ENCODE measurements at places on chromosomes 2 and 18.
A peak's percentile ranks its signal among the peaks of the same experiment; 100 is the strongest.

GRCh38 chr2:207046724-207047123, 107.4 kb downstream of the CPO start:
- DNase-seq: no peak

DNA sequence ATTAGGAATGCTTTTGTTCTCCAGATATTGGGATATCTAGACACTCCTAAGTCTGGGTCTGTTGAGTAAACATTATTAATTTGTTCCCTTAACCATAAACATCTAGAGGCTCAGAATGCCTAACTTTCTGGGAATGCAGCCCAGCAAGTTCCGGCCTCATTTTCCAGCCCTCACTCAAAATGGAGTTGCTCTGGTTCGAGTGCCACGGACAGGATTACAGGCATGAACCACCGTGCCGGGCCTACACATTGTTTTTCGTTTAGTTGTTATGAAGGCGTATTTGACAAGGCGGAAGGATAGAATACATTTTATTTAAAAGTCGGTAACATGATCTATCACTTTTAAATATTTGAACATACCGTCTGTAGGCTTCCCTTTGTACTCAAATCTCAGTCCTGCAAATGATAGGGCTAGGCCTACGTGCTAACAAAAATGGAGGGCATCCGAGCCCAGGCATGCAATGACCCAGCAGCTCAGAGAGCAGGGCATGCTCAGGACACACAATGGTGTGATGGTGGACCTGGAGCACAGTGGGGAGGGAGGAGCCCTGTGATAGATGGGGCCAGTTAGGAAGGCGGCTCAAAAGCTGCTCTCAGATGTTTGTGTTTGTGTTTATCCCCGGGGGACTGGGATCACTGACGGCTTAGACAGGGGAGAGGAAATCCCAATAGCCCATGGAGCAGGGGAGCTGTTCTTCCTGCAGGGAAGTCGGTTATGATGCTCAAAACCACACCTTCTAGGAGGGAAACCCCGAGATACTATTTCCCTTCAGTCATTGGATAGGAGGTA, 2.9 kb upstream of the SCYGR1 start:
- DNase-seq: no peak

DNA sequence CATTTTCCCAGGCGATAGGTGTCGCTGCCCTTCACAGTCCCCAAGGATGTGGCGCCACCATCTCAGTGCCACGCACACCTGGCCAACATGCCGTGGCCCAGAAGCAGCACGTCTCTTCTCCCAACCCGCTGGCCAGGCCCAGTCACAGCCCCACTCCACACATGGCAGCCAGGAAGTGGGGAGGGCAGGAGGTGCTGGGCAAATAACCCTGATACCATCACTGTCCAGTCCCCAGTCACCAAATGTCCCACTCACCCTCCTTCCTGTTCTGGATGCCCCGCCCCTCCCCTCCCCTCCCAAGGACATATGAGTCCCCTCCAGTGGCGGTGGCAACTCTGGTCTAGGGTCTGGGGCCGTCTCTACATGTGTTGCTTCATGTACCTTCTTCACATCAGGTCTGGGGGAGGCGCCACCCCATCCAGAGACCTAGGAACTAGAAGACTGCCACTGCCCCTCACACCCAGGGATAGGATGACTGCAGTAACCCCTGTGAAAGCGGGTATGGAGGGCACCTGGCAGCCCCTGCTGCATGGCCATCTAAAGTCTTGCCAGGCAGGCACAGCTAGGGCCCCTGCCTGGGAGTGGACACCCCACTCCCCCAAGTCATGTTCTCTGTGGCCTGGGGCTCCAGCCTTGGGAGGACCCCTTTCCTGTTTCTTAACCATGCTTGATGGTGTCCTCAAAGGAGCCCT, 7.3 kb upstream of the CAPN10 start:
- no peak for DNase-seq

DNA sequence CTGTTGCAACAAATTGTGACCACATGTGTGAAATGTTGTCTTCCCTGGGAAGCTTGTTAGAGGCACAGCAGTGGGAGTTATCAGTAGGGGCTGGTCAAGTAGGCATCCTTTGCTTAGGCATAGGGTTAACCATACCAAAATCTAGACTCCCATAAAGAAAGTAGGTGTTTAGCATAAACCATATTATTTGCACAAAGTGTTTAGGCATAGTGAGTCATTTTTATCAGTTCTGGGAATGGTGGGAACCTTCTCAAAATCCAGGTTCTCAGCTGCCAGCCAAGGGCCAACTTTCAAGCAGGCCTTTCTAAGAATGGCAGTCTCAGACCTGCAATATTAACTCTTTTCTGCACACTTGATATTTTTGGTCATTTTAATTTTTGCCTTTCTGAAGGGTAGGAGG, 88.5 kb downstream of the RAB3GAP1 start:
- no peak for DNase-seq

- no peak for DNase-seq
Measured at GRCh38 chr2:240250150-240250984, 109.9 kb upstream of the OTOS start.

- no peak for DNase-seq
Measured at GRCh38 chr2:97957432-97958183, 38.1 kb downstream of the TMEM131 start.

DNA sequence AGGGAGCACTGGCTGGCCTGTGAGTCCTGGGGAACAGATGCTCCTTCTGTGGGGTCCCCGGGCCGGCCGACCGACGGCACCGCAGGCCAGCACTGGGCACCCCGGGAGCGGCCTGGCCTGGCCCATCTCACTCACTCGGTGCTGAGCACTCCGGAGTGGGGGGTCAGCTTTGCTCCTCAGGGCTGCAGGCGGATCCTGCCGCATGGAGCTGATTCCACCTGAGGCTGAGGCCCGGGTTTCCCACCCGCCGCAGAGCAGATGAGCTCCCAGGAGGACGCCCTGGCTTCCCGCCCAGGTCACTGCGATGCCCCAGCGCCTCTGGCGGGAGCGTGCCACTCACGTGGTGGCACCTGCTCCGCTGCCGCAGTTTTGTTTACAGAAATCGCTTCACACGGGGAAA, 418.6 kb downstream of the GALR1 start:
- no peak for DNase-seq

GRCh38 chr2:72378753-72379348, 231.2 kb upstream of the CYP26B1 start:
- DNase-seq: no peak

- DNase-seq: no peak
Measured at GRCh38 chr2:15544227-15544626, 16.9 kb downstream of the NBAS start.

DNA sequence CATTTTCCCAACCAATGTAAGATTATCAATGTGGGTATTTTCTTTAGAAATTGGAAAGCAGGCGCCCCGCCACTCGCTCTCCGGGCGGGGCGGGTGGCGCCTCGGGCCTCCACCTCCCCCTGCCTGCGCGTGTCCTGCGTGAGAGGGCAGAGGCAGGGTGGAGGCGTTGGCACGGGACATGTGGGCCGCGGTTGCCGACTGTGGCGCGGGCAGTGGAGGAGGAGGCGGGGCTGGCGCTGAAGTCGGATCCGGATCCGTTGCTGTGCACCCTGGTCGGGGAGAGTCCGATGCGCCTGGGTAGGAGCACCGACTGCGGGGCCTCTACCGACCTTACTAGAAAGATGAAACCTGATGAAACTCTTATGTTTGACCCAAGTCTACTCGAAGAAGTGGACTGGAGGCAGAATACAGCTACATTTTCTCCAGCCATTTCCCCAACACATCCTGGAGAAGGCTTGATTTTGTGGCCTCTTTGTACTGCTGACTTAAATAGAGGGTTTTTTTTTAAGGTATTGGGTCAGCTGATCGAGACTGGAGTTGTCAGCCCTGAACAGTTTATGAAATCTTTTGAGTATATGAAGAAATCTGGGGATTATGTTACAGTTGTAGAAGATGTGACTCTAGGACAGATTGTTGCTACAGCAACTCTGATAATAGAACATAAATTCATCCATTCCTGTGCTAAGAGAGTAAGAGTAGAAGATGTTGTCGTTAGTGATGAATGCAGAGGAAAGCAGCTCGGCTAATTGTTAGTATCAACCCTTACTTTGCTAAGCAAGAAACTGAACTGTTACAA, 37.9 kb downstream of the PMS1 start:
- no peak for DNase-seq

DNA sequence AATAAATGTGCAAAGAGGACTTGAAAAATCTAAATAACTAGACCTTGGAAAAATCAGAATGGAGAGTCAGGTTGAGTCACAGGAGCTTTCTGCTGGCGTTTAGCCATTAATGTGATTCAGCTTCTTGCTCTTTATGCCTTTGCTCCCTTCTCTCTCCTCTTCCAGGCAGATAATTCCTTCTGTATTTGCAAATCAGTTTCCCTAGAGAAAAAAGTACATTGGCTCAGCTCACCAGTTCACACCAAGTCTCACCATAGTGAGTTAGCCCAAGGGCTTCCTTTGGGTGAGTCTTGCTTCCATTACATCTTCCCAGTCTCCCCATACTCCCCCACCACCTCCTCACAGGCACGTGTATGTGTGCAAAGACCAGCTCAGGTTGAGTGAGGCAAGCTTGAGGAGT, 73.6 kb downstream of the CYBRD1 start:
- peak; percentile 74 for DNase-seq

DNA sequence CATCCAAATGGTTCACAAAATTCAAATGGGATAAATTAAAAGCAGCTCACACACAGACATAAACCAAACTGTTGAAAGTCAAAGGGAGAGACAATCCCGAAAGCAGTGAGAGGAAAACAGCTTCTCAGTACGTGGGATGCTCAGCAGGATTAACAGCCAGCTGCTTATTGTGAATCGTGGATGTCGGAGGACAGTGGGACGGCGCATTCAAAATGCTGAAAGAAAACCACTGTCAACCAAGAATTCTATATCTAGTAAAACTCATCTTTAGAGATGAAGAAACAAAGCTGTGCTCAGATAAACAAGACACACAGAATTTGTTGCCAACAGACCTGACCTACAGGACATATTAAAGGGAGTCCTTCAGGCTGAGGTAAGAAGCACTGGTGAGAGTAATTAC, 102.9 kb downstream of the NFATC1 start:
- no peak for DNase-seq

- no peak for DNase-seq
Measured at GRCh38 chr2:41932241-41933045, 115.4 kb upstream of the PKDCC start.

- no peak for DNase-seq
Measured at GRCh38 chr2:68809324-68810240, 61.6 kb downstream of the BMP10 start.

DNA sequence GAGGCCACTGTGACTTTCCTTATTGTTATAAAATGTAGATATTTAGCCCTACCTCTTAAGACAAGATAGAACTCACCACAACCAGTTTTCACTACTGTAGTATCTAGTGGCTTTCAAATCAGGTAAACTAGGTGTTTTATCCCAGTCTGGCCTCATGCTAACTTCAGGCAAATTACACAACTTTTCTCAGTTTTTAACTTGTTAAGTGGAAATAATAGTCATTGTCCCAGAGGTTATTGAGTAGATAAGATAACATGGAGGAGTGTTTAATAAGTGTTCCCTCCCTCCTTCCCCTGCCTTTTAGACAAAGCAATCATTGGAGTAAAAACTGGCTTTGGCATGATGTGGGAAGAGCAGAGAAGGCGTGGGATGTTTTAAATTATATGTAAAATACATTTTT, 27.3 kb downstream of the ANXA4 start:
- no peak for DNase-seq

- no peak for DNase-seq
Measured at GRCh38 chr2:9800639-9800974, 42.7 kb upstream of the TAF1B start.

- no peak for DNase-seq
Measured at GRCh38 chr2:181411105-181411849, 45.9 kb upstream of the ITGA4 start.

Measured in kidney glomerular epithelial cell (primary cell).